Stimulated activated CD8-positive, alpha-beta memory T cell treated with anti-CD3 and anti-CD28 coated beads, Interleukin-7, amount 100 ng/mL, for 1 hour (primary cell): ENCODE measurements at places on chromosomes 3 and 15.

DNA sequence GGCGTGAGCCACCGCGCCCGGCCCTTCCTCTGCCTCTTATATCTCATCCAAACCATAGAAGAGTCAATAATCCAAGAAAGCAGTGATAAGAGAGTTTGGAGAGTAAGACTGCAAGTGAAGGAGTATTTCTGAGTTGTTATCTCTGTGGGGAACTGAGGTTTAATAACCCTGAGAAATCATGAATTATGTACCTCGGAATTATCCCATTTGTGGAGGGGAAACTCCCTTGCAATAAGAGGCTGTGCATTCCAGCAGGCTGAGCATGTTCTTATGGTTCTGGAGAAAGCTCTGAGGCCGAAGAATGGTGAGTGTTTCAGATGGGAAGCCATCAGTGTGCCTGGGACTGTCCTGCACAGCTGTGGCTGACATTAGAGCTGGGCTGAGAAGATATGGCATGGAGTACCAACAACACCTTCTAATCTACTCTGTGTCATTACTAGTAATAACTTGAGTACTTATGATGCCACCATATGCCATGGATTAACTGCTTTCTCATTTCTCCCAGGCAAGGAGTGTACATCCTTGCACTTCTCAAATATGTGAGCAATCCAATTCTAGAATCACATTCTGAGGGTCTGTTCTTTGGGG is 31.4 kb upstream of the NOX5 start:
- no peak for DNase-seq

DNA sequence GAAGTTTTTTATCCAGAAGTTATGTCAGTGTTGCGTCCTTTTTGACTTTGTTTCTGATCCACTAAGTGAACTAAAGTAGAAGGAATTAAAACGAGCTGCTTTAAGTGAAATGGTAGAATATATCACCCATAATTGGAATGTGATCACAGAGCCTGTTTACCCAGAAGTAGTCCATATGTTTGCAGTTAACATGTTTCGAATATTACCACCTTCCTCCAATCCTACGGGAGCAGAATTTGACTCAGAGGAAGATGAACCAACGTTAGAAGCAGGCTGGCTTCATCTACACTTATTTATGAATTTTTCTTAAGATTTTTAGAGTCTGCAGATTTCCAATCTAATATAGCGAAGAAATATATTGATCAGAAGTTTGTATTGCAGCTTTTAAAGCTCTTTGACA is 57.6 kb downstream of the DNAH1 start:
- DNase-seq = no peak

DNA sequence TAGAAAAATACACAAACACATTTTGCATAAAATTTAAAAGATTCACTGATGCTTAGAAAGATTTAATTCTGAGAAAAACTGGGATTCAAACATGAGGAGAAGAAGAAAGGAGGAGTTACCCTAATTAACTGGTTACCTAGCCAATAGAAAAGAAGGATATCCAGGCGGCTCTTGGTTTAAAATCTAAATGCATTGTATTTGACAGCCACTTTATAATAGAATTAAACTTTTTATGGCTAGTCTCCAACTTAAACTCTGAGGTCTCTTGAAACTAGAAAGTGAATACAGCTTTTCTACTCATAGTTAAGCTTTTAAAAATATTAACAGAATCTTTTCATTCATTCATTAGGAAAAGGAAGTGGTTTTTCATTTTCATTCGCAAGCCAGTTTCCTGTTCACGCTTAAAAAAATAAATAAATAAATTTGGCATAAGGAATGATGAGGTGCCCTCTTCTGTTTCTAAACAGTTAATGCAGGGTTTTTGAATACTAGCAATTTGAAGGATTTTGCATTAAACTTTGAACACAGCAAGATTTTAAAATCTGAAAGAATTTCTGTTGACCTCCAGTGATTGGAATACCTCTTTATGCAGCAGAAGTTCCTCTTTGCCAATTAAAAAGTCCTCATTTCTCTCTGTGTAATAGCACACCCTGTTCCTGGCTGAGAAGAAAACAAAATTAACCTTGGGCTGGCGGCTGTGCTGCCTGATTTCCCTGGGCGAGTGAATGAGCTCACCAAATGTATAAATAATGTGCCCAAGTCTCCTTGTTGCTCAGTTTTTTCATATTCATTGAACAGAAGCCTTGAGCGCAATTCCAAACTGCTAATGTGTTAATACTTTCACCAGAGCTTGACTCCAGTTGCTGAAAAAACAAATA is 105.1 kb downstream of the ZMAT3 start:
- DNase-seq = no peak

DNA sequence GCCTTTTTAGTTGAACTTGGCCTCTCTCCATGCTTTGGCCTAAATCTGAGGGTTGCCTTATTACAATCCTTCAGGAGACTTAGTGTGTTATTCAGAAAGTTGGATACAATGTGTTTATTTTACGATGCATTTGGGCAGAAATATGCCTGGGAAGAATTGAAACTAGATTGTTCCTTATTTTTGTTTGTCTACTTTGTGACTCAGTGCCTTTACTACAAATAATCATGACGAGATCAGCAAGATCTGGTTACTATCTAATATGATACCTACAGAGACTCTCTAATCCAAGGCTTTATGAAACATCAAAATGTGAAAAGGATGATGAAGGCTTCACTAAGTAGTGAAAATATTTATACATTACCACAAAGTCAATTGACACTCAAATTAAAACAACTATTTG is 82.2 kb downstream of the RBMS3 start:
- DNase-seq = no peak

DNA sequence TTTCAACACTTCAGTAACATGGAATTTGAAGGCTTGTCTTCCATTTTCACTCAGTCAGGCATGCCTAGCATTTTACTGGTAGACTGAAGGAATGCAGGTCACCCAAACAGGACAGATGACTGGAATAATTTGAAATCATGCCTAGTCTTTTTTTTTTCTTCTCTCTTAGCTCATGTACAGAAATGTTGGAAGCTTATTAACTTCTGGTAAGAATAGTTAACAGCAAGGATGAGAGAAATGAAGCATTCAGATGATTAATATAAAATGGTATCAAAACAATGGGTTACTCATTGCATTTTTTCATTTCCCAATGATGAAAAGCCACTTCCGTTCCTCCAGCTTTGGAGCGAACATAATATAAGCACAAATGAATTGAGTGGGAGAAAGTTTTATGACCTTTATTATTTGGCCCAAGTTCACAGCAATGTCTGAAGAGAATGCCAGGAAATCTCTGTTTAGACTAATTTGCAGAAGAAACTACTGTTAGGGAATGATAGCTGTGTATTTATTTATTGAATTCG is 431.6 kb upstream of the RASGRP1 start:
- DNase-seq = no peak

GRCh38 chr15:92049290-92049989 is 195.9 kb downstream of the SLCO3A1 start:
- DNase-seq = no peak

GRCh38 chr3:114880078-114880477 is 267.0 kb downstream of the ZBTB20 start:
- DNase-seq = no peak

GRCh38 chr3:56725175-56725574 is 42.1 kb upstream of the TASOR start:
- peak; percentile 29 for DNase-seq

DNA sequence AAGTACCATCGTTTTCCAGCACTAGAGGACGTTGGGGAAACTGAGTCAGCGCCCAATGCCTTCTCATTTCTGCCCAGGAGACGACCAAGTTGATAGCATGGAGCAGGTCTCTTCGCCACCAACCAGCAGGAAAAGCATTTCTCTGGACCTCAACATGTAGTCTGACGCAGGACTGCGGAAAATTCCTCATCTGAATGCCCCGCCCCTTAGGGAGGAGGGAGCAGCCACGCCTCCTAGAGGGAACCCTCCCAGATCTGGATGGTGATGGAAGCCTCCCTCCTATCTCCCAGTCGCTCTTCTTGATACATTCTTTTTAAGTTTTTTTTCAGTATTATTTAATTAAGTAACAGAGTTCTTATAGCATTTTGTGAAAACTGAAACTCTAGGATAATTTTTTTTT is 17.4 kb upstream of the MINDY4B start:
- DNase-seq = no peak

- no peak for DNase-seq
Measured at GRCh38 chr15:64070106-64070505, 23.5 kb downstream of the CIAO2A start.

DNA sequence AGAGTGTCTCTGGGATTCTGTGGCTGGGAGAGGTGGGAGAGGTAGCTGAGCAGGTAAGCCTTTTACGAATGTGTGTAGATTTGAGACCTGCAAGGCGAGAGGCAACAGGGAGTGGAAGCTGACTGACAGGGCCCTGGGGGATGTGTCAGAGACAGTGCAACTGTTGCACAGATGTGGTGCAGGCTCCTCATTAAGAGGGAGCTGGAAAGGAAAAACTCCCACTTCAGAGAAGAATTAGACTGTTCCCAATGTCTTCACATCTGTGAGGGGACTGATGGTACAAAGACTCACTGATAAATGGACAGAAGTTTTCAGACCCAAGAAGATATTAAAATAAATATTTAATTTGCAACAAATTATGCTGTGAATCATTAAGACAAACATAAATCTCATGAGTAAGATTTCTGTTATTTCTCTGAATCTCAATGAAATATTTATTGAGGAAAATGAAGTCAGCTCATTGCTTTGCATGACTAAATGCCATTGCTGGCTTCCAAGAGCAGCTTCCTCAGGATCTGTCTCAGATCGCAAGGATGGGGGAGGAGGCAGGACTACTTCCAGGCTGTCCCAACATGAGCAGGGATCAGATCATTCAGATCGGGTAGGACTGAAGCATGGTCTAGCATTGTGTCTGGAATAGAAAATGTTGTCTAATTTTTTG is 127.3 kb upstream of the ROPN1 start:
- DNase-seq = no peak

GRCh38 chr3:133915685-133916658 is 20.3 kb upstream of the RAB6B start:
- no peak for DNase-seq

- DNase-seq = no peak
Measured at GRCh38 chr3:89690646-89691045, 583.2 kb downstream of the EPHA3 start.

GRCh38 chr3:5297895-5298294 is 110.4 kb downstream of the EDEM1 start:
- DNase-seq = no peak

- no peak for DNase-seq
Measured at GRCh38 chr15:66670175-66670574, 31.9 kb upstream of the SMAD6 start.

- DNase-seq = no peak
Measured at GRCh38 chr3:10836676-10837075, 20.6 kb downstream of the SLC6A11 start.

- DNase-seq = no peak
Measured at GRCh38 chr15:69893863-69894262, 203.9 kb downstream of the TLE3 start.

GRCh38 chr15:87599616-87600015 is 656.9 kb downstream of the NTRK3 start:
- no peak for DNase-seq

DNA sequence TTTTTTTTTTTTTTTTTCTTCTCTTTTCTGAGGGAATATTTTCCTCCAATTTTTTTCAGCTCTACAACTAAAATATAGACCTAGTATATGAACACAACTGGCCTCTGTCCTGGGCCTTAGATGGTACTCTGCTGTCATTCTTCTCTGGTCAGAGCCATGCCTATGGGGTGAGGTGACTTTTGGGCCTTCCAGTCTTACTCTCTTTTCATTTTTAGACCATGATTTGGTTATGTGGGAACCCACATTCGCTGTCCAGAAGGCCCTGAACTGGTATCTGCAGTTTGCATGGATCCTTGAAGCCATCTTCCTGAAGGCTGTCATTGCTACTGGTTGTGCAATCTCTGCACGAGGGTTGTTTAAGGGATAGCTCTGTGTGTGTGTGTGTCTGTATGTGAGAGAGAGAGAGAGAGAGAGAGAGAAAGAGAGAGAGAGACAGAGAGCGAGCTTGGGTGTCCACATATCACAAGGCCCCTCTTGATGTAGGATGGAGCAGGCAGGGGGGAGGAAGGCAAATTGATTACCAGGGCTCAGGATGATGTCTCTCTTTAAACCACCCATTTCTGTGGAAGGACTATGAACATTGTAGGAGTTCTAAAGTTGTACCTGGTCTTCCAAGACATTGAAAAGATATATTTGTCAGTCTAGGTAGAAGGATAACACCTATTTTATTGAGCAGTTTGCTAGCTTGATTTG is 6.9 kb downstream of the TGFBR2 start:
- DNase-seq = no peak

DNA sequence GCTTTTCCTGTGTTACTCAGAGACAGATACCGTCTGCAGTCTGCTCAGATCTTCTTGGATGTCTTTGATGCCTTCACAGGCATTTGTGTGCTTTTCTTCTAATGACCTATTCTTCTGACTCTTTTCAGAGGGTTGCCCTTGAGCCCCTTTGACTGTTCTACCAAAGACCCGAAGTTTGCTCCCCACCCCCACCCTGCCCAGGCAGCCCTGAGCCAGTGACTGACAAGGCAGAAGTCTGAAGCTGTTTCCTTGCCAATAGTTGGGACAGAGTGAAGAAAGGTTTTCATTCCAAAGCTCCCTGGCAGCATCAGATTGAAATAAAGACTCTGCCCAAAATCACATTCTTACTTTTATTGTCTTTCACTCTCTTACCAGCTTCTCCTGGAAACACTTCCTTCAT is 9.0 kb upstream of the ATP13A5 start:
- no peak for DNase-seq

- DNase-seq = no peak
Measured at GRCh38 chr15:81049835-81050234, 49.1 kb downstream of the TLNRD1 start.

GRCh38 chr3:122680475-122681283 is at the start of gene PARP14:
Gene PARP14, plus strand, starts transcription at chr3:122680839. Its CDS starts 45 bp downstream, at chr3:122680884.
- peak; percentile 45 for DNase-seq

DNA sequence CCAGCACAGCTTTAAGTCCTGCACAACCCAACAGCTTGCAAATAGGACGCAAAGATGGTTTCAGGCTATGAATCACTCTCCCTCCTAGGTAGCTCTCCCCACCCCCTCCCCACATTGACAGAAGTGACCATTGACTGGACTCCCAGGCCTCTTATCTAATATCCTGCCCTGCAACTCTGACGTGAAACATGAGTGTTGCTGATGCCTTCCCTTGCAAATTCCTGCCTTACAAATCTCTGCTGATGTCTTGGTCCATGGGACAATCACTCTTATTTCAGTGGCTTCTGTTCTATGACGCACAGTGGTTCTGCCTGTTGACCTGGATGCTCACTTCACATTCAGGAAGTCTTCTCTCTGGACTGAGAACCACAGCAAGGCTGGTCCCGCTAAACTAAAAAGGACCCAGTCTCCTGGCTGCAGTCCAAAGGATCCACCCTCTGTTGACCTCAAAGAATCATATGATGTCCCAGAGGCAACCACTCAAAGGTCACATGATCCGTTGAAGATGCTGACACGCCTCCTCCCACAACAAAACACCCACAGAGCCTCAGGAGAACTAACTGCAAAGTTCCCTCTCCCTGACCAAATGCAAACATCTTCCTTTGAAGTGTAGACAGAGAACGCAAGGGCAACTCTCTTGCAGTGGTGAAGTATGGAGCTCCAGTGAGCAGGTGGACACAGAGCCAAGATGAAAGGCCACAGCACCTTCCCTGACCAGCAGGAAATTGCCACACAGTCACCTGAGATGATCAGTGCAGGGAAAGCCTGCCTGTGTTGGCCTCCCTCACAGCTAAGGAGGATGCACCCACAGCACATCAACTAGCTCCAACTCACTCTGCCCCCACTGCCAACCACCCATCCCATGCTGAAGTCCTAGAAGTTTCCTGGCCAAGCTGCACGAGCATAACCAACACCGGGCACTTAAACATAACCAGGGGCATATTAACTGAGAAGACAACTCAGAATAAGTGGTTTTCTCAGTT is 112.3 kb downstream of the ADAMTS17 start:
- DNase-seq = no peak
